ENCODE measurements at places on chromosomes 11 and 22.
A peak's percentile ranks its signal among the peaks of the same experiment; 100 is the strongest.

- DNase-seq: no peak
Observed at GRCh38 chr22:24247564-24248344, 2.9 kb upstream of the GGT5 start.

DNA sequence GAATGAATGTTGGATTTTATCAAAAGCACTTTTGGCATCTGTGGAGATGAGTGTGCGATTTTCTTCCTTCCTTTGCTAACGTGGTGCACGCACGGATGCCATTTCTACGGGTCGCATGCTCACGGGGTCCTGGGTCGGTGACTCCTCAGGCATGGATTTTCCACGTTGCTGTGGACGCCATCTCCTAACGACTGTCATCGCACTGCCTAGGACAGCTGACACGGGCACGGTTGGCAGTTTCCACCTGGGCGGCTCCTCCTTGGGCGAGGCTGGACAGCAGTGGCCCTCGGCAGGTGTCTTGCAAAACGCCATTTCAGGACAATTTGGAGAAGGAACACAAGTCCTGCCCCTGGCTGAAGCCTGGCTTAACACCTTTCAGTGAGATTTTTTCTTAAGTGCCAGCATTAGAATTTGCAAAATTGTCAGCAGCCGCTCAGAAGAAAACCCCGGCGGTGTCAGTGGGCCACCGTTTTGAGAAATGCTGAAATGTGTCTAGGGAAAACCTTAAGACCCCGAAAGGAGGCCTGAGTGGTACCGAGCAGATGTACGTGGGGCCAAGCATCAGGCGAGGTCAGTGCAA lies 34.7 kb upstream of the TOLLIP start:
- no peak for DNase-seq

DNA sequence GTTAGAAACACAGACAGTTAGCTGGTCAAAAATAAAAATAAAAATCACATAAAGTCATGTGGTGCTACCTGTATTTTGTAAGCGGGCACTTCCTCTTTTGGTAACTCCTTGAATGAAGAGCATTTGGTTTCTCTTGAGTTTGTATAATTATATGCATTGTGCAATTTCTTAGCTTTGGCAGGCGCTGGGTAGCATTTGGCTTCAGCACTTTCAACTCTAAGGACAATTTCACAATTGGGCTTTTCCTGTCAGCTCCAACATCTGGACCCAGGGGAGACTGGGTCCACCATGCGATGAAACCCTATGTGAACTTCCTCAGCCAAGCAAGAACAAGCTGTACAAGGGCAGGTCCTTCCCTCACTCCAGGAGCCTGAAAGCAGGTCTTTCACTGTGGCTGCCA lies 169.1 kb downstream of the RRAS2 start:
- DNase-seq: no peak

- no peak for DNase-seq
Observed at GRCh38 chr11:46386005-46386578, 4.6 kb downstream of the MDK start.

GRCh38 chr11:6695377-6695776 lies 12.2 kb upstream of the MRPL17 start:
- no peak for DNase-seq

GRCh38 chr11:74444173-74444826 lies 23.0 kb downstream of the KCNE3 start:
- DNase-seq: no peak

GRCh38 chr11:133474461-133474860 lies 57.8 kb downstream of the OPCML start:
- no peak for DNase-seq

GRCh38 chr11:29448246-29448877 lies 568.5 kb downstream of the KCNA4 start:
- DNase-seq: peak; percentile 1

GRCh38 chr22:31269892-31270579 lies 22.3 kb downstream of the PIK3IP1 start:
- no peak for DNase-seq

GRCh38 chr11:128310005-128310404 lies 277.4 kb downstream of the ETS1 start:
- no peak for DNase-seq

DNA sequence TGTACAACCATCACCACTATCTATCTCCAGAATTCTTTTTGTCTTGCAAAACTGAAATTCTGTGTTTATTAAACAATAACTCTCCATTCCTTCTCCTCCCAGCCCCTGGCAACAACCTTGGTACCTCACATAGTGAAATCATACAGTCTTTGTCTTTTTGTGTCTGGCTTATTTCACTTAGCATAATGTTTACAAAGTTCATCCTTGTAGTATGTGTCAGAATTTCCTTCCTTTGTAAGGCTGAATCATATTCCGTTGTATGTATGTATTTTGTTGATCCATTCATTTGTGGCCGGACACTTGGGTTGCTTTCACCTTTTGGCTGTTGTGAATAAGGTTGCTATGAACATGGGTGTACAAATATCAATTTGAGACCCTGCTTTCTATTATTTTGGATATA lies 243.7 kb upstream of the TBCEL start:
- DNase-seq: no peak

- DNase-seq: no peak
Observed at GRCh38 chr11:104891135-104891534, 7.1 kb downstream of the CASP12 start.

DNA sequence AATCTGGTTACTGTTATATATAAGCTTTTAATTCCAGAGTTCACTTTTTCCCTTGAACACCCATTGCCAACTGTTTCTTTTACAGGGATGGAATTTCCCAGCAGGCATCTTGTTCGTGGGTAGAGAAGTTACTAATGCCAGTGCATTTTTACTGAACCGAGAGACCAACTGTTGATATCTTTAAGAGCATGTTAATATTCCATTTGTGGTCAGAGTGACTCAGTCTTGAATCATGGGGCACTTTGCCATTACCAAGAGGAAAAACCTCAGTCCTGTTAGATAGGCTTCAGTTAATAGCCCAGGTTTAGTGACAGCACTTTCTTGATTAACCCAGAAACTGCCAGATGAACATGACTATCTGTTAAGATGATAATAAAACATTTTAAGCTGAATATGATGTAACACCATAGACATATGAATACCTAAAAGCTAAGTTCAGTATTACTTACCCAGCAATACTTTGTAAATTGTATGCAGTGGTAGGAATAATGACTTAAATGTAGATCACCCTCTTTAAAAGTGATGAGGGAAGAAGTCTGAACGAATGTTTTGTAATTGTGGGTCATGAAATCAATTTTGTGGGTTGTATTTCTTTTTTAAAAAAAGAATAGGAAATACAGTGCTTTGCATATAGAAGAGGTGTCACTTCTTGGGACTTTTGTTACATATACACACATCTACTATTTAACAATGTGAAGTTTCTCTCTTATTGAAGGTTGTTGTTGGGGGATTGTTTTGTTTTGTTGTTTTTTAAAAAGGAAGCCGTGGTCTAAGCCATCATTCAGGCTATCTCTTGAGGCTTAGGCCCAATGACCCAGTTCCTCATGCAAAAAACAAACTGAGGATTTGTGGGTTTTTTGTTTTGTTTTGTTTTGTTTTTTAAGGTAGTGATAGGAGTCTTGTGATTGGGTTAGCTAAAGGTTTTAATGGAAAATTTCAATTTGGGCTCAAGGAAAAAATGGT lies 79.2 kb upstream of the GRIK4 start:
- peak; percentile 40 for DNase-seq

DNA sequence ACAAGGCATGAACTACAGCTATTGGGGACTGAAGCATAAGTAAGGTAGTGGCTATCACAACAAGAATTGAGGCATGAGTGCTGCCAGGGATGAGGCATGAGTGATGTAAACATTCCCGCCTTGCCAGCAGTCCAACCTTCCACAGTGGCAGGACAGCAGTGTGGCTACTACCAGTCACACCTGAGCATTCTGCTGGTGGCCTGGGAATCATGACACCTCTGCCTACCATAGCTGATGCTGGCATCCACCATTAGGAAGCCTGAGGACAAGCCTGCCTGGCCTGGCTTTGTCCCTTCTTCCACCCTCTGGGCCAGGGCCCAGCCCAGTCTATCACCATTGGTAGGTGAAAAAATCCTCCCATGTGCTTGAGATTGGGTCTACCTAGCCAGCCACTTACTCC lies 712.8 kb upstream of the CCDC90B start:
- DNase-seq: no peak

DNA sequence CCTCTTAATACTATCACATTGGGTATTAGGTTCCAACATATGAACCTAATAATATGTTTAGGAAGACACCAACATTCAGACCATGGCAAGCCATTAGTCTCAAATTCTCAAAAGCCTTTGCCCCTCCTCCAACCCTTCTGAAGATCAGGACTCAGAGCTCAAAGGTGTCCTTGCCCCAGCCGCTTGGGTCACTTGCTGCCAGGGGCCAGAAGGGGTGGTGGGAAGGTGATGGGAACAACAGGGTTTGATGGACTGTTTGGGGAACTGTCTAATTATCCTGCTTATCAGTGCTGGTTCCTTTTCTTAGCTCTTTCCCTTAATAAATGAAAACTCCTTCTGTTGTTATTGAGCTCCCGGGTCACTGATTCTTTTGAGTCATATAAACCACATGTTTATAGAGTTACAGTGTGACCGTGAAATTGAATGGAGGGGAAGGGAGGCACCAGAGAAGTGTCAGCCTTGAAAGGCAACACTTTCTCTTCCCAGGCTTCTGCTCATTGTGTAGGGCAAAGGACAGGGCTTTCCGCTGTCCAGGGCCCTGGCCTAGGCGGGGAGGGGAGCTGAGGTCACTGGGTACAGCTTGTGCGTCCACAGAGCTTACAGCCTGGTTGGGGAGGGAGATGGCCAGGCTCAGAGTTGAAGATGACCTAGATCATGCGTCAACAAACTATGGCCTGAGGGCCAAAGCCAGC lies 105.1 kb downstream of the FBXO7 start:
- DNase-seq: no peak

GRCh38 chr11:69985641-69986439 lies 92.3 kb upstream of the ANO1 start:
- no peak for DNase-seq

DNA sequence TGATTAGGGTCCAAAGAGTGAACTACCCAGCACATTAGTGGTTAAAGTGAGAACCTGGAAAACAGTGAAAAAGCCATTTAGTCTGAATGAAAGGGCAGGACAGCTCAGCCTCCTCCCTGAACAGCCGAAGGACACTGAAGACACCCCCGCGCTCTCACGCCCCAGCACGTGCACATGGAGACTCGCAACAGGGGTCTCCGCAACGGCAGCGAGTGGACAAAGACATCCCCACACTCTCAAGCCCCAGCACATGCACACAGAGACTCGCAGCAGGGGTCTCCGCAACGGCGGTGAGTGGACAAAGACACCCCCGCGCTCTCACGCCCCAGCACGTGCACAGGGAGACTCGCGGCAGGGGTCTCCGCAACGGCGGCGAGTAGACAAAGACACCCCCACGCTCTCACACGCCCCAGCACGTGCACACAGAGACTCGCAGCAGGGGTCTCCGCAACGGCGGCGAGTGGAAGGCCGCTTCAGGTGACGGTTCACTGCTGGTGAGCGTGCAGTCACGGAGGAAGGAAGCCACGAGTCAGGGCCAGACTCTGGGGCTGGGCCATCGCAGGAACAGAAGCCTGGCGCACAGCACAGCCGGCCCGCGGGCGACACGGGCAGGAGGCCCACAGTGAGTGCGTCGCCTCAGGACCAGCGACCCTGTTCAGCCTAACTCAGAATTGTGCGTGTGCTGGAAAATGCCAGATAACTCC lies 43.6 kb downstream of the BRD1 start:
- DNase-seq: no peak

DNA sequence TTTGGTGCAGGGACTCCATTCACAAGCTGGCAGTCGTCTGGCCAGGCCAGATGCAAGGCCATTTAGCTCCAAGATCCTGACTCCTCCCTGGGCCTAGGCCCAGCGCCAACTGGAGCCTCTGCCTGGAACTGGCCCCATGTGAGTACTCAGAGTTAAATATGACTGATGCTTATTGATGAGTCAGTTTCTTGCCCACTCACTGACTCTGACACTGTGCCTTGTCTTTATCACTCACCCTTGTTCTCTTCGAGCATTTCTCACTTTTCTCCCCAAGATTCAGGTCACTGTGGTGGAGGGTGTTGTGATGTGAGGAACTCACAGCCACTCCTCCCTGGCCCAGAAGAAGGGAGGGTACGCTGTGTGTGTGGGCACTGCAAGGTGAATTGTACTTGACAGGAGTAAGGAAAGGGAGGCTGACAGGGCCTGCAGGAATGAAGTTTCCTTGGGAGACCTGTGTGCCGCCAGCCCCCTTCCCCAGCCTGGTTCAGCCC lies 23.2 kb upstream of the ST3GAL4 start:
- DNase-seq: no peak

- no peak for DNase-seq
Observed at GRCh38 chr22:22745225-22746060, 101.0 kb downstream of the GGTLC2 start.

- no peak for DNase-seq
Observed at GRCh38 chr11:104918113-104918824, 20.0 kb upstream of the CASP12 start.

GRCh38 chr11:124761301-124762104 lies 587 bp downstream of the ESAM start:
- DNase-seq: no peak

DNA sequence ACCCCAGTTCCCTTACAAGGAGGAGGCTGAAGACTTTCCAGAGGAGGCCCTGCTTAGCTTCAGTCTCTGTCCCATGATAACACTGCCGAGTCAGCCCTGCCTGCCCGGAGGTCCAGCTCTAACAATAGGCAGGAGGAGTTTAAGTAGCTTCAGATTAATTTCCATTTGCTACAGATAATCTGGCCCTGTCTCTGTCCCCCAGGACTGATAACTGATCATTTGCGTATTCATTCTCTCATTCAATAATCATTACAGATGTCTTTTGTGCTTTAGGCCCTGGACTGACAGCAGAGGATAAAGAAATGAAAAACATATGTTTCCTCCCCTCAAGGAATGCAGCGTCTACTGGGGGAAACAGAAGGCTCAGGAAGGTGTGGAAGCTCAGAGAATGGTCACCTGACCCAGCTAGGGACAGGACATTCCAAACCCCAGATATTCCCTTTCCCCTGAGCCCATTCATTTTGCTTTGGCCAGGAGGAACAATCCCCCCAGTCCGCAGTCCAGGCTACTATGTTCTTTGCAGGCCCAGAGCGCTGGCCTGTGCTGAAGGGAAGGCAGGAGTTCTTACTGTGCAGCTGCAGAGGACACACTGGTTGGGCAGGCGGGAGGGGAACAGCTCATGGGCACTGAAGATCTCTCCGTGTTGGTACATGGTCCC lies 20.8 kb downstream of the CHRDL2 start:
- DNase-seq: no peak

- no peak for DNase-seq
Observed at GRCh38 chr11:119078675-119079420, 5.8 kb upstream of the HMBS start.

DNA sequence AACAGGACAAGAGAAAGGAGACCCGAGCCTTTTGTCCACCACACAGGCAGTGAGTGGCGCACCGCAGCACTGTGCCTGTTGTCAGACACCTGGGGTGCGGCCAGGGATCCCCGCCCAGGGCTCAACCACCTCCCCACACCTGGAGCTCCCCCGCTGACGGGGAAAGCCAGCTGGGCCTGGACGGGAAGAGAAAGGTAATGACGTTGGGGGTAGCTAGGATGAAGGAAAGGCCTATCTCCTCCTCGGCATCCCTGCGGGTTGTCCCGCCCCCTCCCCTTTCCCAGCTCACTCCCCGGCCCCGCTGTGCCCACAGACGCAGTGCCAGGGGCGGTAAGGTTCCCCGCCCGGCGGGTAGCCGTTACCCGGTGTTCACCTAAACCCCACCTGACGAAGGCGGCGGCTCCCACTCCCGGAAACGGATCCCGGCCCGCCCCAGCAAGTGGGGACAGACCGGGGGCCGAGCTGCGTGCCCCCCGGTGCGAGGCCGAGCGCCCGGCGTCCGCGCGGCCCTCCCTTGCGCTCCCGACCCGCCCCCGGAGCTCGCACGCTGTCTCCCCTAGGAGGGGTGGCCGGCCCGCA lies 495 bp downstream of the HYOU1 start:
- DNase-seq: no peak

GRCh38 chr11:134647066-134647743 lies 235.2 kb upstream of the B3GAT1 start:
- no peak for DNase-seq

All from SK-N-MC (cell line).